Testis (tissue), 5 donors: ENCODE measurements at places on chromosomes 4 and X. TPM values are rescaled to one million over a fixed set of nuclear protein-coding genes. Genes with fewer than 3 reads are reported as not detected.

EVC gene
- total RNA-seq: 33.4 TPM

DDIT4L gene
- total RNA-seq: 1.8 TPM

FAM149A gene
- total RNA-seq: 11.3 TPM

- H3K4me1 ChIP-seq: peaks cover 5% of the 10 kb centered on the region
- H3K36me3 ChIP-seq: no peaks in the 10 kb centered on the region
- no peaks in the 10 kb centered on the region for H3K27me3 ChIP-seq
- H3K4me3 ChIP-seq: no peak overlapping the region
Measured at GRCh38 chr4:94653984-94654609, 103.7 kb upstream of the BMPR1B start.

DNA sequence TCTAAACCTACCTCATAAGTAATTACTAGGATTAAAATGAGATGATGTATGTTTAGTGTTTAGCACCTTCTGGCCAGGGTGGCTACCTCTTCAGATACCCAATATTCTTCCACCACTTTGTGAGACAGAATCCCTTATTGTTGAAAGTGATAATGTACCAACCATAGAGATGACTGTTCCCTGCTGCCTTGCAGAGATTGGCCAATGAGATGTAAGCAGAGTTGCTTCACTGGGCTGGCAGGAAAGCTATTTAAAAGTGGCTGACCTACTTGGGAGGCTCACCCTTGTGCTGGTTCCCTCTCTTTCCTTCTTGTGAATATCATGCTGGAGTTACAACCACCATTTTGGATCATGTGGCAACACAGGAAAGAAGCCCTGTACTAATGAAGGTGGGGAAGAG is 58.9 kb downstream of the TMEM154 start:
- no peaks in the 10 kb centered on the region for H3K27me3 ChIP-seq
- no peaks in the 10 kb centered on the region for H3K36me3 ChIP-seq
- no peak overlapping the region for H3K27ac ChIP-seq
- no peaks in the 10 kb centered on the region for H3K4me1 ChIP-seq

DNA sequence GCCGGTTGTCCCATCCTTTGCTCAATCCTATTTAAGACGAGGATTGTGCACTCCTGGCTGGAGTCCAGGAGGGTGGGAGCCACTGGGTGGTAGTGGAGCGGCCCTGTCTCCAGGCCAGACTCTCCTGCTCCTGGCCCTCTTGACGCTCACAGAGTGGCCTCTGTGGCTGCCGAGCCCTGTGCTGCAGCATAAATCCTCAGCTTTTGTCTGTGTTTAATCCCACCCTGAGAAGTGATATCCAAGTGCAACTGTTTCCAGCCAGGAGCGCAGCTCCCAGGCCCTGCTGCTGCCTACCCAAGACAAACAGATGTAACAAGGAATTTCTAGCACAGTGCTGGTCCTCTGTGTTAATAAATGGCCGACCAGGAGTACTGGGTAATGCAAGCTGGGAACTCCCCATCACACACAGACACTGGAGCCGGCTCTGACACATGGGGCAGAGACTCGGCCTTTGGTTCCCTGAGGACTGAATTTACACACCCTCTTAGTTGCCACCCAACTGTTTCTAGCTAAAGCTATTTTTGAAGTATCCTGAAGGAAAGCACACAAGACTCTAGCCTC is 85.3 kb downstream of the GATB start:
- H3K4me3 ChIP-seq: no peak overlapping the region
- H3K27me3 ChIP-seq: no peaks in the 10 kb centered on the region
- H3K4me1 ChIP-seq: no peaks in the 10 kb centered on the region
- peak overlapping the region; percentile 43 for H3K27ac ChIP-seq
- no peak for DNase-seq
- no peaks in the 10 kb centered on the region for H3K36me3 ChIP-seq

GRCh38 chrX:146241902-146242301 is 424.3 kb downstream of the SLITRK2 start:
- no peaks in the 10 kb centered on the region for H3K27me3 ChIP-seq
- DNase-seq: no peak
- H3K27ac ChIP-seq: no peak overlapping the region
- H3K4me3 ChIP-seq: no peak overlapping the region
- H3K36me3 ChIP-seq: no peaks in the 10 kb centered on the region
